ENCODE measurements at places on chromosomes 6 and 20.

DNA sequence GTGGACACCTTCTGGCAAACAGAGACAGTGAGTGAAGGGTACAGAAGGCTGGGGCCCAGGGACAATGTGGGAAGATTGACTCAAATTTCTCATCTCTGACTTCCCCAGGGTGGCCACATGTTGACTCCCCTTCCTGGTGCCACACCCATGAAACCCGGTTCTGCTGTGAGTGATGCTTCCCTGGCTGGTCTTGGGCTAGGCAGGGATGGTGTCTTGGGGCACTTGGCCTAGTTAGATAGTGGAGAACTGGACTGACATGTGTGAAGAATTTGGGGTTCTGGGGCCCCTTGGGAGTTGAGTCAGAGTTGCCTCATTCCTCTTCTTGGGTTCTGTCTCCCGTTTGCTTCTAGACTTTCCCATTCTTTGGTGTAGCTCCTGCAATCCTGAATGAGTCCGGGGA is 34.2 kb downstream of the GSS start:
- no peak for DNase-seq

DNA sequence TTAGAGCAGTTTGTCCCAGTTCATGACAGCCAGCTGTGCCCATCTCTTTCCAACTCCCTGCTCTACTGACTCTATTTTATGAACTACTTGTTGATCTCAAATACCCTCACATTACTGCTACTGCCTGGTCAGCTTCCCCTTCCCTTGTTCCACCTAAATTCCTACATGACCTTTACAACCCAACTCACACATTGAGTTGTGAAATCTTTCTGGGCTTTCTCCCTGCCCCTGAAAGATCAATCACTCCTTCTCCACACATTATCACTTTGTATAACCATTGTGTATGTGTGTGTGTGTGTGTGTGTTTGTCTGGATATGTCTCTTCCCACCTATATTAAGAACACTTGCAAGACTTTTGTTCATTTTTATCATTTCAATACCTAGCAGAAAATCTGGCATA is 42.1 kb upstream of the CLIC5 start:
- no peak for DNase-seq

- DNase-seq = peak; percentile 53
Observed at GRCh38 chr6:29847871-29848630, 20.4 kb downstream of the HLA-G start.

GRCh38 chr6:53944091-53944490 is 149.3 kb downstream of the LRRC1 start:
- DNase-seq = no peak

GRCh38 chr6:32905078-32905477 is 35.8 kb downstream of the HLA-DMB start:
- no peak for DNase-seq
